NCI-H460 (cell line): ENCODE measurements at places on chromosomes 1 and 21.

GRCh38 chr21:41397471-41397891, 28.6 kb upstream of the MX1 start:
- no peak for DNase-seq

DNA sequence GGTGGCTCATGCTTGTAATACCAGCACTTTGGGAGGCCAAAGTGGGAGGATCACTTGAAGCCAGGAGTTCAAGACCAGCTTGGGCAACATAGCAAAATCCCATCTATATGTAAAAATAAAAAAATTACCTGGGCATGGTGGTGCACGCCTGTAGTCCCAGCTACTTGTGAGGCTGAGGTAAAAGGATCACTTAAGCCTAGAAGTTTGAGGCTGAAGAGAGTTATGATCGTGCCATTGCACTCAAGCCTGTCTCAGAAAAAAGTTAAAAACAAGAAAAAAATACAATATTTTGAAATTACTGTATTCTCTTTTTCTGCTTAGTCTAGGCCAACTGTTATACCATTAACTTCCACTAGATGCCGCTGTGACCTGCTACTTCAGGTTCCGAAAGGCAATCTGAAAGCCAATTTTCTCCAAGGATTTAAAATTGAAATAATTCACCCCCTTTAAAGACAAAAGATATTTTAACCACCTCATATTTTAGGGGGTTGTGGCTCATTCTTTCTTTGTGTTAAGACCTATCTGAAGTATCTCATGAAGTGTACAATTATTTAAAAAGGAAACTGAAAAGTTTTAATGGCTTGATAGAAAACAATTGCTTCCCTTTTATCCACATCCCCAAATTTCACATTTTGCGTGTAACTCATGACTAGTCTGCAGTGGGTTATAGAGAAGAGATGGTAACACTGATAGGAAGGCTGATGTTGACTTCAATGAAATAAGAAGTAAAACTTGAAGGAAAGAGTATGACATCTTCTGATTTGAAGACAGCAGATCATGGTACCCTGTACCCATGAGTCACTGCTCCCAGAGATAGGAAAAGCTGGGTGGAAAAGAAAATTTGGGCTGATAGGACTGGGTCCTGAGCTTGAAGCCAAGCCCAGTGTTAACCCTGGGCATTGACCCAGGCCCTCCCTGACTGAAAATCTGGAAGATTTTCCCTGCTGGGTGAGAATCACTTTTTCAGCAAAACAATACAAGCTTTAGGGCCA, 24.4 kb upstream of the CLDN14 start:
- peak; percentile 23 for DNase-seq

DNA sequence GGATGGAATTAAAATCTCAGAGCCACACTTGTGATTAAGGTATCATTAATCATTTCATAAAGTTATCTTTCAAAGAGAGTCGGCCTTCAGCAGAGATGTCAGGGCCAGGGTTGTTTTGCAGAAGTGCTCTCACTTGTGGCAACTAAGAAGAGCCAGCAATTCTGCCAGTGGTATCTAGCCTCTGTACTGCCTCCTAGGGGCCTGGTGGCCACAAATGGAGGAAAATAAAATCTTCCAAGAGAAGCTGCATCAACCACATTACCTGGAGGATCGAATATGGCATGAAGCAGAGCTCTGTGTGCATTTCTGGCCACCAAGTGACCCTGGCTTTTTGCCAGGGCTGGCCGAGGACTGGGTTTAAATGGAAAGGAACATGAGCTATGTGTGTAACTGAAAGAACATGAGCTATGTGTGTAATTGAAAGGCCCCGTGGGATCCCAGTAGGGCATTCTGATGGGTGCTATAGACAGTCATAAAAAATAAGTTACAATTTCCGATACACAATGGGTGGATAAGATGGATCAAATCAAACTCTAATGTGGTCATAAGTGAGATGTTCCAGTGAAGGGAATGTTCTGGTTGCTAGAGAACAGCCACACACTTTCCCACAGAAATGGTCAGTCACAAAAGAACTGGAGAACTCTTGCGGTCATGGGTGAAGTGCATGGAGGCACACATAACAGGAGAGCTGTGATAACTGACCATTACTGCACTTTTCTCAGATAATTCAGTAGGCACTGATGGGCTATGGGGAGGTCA, 335.8 kb downstream of the CAMTA1 start:
- DNase-seq = no peak

- no peak for DNase-seq
These were observed 585 bp upstream of the GLRX2 start for GRCh38 chr1:193105821-193106177.

DNA sequence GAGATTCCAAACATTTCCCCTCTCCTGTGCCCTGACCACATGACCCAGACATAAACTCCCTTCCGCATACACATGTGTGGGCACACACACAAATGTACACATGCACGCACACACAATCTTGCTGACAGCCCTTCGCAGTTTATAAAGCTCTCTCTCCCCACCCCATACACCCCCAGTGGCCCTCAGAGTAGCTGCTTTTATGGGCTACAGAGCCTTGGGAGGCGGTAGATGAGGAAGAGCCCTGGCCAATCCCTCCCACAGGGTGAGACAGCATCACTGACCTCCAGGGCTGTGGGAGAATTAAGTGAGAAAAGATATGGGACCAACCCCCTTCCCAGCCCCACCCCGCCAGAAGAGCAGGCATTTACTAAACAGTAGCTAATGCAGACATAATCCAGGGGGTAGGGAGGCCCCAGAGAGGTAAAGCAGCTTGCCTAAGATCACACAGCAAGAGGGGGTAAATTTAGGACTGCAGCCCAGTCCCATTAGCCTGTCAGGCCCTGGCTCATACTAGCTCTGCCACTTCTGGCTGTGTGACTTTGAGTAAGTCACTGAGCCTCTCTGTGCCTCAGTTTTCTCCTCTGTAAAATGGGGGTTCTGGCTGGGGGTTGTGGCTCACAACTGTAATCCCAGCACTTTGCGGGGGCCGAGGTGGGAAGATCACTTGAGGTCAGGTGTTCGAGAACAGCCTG, 5.1 kb downstream of the SDC3 start:
- DNase-seq = no peak

- no peak for DNase-seq
These were observed 103.1 kb upstream of the CSF3R start for GRCh38 chr1:36585569-36586548.

DNA sequence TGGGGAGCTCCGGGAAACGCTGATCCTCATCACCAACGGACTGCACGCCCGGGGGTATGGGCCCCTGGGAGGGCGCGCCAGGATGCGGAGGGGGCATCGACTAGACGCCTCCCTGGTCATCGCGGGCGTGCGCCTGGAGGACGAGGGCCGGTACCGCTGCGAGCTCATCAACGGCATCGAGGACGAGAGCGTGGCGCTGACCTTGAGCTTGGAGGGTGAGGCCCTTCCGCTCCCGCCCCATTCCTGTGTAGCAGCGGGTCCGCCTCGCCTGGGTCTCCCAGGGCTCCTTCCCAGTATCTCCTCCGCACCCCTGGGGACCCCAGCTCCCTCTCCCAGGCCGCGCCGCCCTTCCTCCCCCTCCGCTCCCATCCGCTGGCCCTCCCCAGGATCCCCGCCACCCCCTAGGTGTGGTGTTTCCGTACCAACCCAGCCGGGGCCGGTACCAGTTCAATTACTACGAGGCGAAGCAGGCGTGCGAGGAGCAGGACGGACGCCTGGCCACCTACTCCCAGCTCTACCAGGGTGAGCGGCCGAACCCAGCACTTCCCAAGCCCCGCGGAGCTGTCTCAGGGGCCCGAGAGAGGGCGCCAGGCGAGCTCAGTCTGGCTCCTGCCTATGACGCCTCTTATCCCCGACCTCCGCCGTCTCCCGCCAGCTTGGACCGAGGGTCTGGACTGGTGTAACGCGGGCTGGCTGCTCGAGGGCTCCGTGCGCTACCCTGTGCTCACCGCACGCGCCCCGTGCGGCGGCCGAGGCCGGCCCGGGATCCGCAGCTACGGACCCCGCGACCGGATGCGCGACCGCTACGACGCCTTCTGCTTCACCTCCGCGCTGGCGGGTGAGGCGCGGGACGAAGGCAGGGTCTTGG, 5.0 kb downstream of the HAPLN2 start:
- peak; percentile 71 for DNase-seq

DNA sequence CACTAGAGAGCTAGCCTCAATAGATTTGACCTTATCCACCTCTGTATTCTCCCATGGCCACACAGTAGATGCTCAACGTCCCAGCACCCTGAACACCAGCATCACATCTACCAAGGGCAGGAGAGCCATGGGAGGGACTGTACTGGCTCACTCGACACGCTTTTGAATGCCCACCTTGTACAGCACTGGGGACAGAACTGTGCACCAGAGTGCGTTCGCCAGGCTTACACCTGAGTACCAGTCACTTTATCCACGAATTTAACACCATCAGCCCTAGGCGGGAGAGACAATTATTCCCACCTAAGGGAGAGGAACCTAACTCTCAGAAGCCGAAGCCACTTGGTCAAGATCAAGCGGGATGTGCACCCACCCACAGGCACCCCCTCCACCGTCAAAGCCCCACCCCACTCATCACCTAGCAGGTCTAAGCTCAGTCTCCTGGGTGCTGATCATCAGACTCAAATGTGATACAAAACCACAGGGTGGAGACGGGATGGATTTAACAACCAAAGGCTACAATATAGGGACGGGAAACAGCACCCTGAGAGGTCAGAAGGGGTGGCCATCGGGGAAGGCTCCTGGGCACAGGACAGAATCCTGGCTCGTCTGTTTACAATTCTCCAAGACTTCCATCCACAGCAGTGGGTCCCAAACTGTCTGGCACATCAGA, 110.5 kb downstream of the GLIS1 start:
- DNase-seq = no peak

DNA sequence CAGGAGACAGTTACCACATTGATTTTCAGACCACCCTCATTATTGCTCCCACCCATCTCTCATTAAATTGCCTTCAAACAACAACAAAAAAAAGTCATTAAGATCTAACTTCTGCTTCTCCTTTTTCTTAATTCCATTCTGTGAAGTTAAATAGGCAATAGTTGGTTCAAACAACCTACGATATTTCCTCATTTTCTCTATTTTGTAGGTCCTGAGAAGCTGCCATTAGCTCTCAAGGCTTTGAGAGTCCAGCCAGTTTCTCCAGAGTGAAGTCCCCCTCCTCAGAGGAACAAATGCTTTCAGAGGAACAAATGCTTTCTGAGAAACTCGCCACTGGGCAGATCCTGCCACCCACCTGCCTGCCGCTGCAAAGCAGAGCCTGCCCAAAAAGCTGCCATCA, 125.6 kb downstream of the ETS2 start:
- no peak for DNase-seq

GRCh38 chr1:162171111-162171510, 101.6 kb downstream of the NOS1AP start:
- no peak for DNase-seq

DNA sequence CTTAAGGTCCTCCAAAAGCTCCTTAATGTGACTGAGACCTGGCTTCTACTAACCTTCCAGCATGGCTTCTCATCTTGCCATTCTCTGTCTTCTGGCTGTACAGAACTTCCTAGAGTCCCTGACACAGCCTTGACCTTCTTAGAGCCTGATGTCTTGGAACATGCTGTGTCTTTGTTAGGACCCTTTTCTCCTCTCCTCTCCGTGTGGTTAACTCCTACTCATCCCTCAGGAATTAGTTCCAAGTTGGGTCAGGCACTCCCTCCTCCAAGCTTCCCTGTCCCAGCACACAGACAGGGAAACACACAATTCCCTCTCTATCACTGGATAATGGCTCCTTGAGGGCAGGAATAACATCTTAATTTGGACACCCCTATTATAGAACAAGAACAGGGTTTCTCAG, 275.4 kb upstream of the USP24 start:
- DNase-seq = no peak

- DNase-seq = peak; percentile 41
These were observed 581 bp downstream of the SSU72 start for GRCh38 chr1:1573843-1574720.

DNA sequence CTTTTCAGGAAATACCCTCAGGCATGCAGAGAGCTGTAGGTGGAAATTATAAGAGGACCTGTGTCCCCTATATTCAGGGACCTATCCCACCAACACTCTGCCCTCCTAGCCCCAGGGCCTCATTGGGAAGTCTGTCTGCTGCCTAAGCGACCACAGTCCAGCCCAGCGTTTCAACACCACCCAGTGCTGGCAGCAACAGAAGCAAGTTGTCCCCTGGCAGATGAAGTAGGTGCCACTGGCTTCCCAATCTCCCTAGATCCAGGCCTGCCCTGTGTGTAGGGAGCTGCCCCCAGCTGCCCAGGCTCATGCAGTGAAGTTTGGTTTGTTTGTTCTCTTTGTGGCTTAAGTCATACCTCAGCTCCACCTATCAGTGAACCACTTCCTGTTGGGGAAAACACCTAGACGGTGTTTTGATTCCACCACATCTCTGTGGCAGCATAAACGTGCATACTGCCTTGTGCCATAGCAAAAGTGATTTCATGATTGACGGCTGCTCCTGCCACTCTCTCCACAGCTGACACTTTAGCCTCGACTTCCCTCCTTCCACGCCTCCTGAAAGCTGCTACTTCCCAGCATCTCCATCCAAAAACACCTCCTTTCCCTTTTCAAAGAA, 8.1 kb upstream of the LEFTY1 start:
- DNase-seq = no peak
